ENCODE measurements at places on chromosomes 2 and 18.

- no peak for DNase-seq
Measured at GRCh38 chr2:46329803-46330775, 32.9 kb downstream of the EPAS1 start.

- DNase-seq, result no peak
Measured at GRCh38 chr2:46943881-46944798, 28.5 kb upstream of the MCFD2 start.

DNA sequence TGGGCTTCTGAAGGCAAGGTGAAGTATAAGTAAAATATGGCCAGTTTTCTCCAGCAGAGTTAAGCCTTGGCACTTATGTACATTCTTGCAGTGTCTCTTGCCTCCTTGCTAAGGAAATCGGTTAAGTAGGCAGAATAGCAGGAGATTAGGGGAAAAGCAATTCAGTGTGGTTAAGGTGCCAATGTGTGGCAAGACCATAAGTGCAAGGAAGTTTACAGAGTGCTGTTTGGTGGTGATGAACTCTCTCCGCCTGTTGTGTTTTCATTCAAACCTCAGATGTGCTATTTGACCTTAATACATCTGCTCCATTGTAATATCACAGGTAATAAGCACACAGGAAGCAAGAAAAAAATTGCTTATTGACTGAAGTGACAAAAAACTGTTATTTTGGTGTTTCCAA lies 156.1 kb downstream of the MGAT5 start:
- no peak for DNase-seq

DNA sequence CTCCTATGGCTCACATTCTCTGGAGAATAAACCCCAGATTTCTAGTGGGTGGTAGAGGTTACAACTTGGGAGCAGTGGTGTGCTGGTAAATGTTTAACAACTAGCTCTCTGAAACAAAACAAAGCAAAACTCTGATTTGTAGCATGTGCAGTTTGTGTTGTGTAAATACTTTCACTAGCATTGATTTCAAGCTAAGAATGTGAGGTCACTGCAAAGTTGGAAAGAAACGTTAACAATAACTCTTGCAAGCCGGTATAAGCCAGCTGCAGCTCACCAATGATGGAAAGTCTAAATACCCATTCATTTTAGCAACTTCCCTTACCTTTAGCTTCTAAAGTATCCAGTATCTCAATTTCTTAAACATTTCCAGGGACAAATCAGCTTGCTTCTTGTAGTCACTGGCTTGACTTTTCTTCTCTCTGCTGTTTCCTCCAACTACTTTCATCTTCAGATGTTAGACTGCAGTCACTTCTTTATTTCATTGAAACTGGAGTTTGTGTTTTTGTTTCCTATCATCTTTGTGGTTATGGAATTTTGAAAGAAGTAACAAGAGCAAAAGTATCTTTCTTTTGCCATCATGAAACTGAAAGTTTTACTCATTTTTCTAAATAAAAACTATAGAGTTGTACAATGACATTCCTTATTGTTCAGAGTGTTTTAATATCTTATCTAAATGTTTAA lies 140.2 kb downstream of the PLCL1 start:
- DNase-seq, result no peak

- DNase-seq, result no peak
Measured at GRCh38 chr2:218265626-218266025, 4.3 kb downstream of the AAMP start.

GRCh38 chr2:219429958-219430606 lies 4.6 kb upstream of the SPEG start:
- DNase-seq, result no peak

- no peak for DNase-seq
Measured at GRCh38 chr2:197515315-197515738, 539 bp upstream of the MOB4 start.

GRCh38 chr2:51490576-51491234 lies 458.8 kb upstream of the NRXN1 start:
- no peak for DNase-seq

DNA sequence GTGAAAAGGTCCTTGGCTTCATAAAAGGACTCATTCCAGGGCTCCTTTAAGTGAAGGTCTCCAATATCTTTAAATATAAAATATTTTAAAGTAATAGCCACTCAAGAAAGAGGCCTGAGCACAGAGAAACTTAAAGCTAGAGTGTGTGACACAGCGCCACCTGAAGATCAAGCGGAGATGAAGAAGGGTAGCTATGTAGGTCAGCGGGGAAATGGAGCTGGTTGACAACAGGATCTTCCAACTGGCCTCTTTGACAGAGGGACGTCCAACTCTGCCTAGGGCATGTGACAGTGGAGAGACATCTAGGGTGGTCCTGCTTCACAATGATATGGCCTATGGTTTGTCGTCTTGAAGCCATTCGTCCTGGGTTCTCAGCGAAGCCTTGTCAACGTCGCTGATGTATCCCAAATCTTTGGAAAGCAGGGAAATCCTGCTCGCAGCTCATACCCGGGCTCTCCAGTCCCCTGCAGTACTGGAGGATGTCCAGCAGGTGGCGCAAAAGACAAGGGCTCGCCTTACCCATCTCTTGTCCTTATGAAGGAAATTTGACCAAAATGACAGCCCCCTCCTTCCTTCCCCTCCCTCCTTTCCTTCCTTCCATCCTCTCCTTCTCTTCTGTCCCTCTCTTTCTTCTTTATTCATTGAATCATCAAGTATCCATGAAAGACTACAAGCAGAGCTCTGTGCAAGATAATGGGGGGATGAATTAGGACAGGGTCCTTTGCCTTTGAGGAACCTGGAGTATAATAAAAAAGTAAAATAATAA lies 59.6 kb downstream of the LONRF2 start:
- DNase-seq, result no peak

- no peak for DNase-seq
Measured at GRCh38 chr2:66547118-66547517, 112.2 kb downstream of the MEIS1 start.

DNA sequence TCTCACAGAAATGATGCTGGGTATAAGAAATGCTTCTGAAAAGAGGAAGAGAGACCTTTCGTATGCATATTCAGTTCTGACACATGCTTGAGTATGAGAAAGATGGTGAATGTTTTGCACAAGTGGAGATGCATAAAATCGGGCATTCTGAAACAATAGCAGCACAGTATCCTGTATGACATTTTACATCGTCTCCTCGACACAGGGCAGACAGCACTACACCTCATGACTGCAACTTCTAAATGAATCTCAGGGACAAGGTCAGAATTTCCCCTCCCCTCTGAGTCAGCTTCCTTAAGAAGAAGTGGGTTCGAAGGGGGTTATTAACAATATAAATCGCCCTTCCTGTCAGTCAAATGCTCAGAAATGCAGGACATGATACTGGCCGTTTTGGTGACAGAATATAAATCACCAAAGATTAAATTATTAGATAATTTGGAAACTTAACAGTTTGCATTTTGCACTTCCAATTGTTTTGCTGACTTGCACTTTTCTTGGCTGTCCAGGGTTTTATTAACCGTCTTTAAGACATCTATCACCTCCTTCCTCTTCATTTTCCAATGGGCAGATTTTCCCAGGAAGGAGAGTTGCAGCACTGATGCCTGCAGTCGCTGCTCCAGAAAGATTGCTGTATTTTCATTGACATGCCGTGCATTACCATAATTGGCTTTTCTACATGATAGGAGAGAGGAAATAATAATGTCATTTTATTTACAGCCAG lies 57.2 kb downstream of the TSHZ1 start:
- DNase-seq, result no peak

- DNase-seq, result peak; percentile 5
Measured at GRCh38 chr2:3780477-3781402, 77.4 kb downstream of the DCDC2C start.

GRCh38 chr2:51291762-51292551 lies 260.0 kb upstream of the NRXN1 start:
- no peak for DNase-seq

- DNase-seq, result no peak
Measured at GRCh38 chr2:60407398-60407797, 146.1 kb downstream of the BCL11A start.

DNA sequence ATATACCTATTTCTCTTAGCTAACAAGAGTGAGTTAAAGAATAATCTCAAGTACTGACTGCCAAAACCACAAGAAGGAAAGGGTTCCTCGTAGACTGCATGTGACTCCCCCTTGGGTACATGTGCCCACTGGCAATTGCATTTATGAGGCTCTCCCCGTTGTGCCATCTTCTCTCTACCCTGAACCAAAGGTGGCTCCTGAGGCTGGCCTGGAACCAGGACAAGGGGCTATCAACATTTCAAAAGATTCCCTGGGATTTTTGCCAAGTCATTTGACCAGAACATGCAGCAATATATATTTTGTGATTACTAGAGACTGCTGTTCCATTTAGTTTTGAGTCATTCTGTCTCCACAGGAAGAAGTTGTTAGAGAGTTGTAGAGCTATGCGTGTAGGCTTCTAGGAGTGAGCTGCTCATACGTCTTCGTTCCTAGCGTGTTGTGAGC lies 45.8 kb downstream of the LAMA3 start:
- DNase-seq, result no peak

- DNase-seq, result no peak
Measured at GRCh38 chr2:75828826-75829225, 118.1 kb upstream of the GCFC2 start.

DNA sequence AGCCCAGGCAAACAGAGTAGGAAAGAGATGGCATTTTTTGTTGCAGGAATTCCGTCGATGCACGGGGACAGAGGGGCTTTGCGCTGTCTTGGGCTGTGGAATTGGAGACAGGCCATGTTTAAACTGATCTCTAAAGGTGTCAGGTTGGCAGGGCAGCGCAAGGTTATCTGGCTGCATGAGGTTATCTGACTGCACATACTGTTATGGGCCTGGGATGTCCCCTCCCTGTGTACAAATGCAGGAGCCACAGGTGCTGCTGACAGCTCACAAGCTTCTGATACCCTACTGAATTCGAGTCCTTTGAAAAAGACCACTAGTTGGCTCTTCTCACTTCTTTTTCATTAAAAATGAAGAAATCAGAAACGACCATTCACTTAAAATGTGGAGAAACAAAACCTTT lies 255.4 kb downstream of the PLCL1 start:
- DNase-seq, result no peak

- DNase-seq, result no peak
Measured at GRCh38 chr2:119739580-119740255, 20.0 kb upstream of the PTPN4 start.

- DNase-seq, result no peak
Measured at GRCh38 chr2:6626401-6627012, 239.2 kb downstream of the CMPK2 start.

DNA sequence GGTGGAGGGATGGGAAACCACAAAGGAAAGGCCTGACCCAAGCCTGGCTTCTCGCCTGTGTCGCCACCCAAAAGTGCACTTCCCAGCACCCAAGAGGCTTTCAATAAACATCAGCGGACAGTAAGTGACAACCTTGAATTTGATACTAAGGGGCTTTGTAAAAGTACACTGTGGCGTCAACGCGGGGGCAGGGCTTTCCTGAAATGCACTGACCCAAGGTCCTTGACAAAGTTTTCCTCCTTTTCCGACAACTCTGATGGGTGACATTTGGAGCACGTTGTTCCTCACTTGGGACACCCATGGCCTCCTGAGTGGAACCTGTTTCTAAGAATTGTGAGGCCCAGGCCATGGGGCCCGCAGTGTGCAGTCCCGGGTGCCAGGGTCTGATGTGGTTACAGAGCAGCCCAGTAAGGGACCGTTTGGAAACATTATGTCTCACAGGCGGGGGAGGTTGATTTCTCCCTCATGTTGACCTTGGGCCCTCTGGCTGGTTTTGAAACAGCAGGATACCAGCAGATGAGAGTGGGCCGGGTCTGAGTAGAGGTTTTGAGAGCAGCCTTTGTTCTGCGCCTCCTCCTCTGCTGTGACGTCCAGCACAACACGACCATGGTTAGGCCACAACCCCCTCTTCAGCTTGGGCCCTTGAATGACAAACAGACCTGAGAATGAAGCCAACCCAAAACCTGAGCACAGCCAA lies 2.8 kb upstream of the ZBTB14 start:
- DNase-seq, result no peak

DNA sequence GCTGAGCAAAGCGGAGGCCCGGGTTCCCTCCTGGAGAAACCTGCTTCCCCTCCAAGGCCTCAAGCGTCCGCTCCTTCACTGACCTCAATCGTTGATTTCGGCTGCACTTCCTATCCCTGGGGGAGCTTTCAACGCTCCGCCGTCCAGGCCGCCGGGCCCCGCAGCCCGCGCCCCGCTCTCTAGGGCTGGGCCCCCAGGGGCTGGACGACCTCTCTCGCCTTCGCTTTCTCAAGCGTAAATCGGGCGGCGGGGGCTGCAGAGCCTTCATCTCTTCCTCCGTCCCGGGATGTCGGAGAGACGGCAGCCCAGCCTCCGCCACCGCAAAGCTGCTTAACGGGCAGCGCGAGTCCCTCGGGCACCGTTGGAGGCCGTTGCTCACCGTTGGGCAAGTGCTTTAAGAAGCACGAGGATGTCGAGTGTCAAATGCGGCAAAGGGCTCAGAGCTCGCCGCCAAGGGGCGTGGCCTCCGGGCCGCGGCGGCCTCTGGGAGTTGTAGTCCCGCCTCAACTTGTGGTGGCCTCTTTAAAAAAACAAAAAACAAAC lies 8.5 kb downstream of the HES6 start:
- peak; percentile 50 for DNase-seq

- no peak for DNase-seq
Measured at GRCh38 chr2:12534646-12535263, 182.0 kb upstream of the TRIB2 start.

DNA sequence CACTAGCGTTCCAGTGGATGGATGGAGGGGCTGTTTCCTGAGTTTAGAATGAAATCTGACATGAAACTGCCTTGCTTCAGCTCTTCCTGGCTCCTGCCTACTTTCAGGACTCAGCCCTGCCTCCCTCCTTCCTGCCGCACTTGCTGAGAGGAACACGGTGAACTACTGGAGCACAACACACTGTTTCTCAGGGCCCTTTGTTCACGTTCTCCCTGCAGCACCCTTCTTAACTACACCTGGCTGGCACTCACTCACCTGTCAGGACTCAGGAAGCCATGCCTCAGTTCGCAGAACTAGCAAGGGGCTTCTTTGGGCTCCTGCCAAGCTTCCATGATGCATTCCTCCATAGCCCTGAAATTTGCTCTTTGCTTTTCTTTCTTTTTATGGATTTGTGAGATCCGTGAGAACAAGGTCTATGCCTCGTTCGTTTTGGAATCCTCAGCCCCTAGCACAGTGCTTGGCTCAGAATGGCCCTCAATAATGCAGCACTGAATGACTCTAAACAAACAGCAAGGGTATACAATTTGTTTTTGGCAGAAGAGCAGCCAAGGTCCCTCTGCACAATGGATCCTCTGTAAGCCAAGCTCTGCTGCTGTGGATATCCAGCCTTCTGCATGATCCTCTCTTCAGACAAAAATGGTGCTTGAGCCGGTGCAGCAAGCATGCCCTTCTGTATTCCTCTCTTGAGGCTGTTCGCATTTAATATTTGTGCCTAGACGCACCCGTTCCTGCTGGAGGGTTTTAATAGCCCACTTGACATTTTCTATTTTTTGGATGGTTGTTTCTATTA lies 357.0 kb downstream of the TSN start:
- no peak for DNase-seq
